ENCODE measurements at places on chromosomes 2 and 18.
A peak's percentile ranks its signal among the peaks of the same experiment; 100 is the strongest.

DNA sequence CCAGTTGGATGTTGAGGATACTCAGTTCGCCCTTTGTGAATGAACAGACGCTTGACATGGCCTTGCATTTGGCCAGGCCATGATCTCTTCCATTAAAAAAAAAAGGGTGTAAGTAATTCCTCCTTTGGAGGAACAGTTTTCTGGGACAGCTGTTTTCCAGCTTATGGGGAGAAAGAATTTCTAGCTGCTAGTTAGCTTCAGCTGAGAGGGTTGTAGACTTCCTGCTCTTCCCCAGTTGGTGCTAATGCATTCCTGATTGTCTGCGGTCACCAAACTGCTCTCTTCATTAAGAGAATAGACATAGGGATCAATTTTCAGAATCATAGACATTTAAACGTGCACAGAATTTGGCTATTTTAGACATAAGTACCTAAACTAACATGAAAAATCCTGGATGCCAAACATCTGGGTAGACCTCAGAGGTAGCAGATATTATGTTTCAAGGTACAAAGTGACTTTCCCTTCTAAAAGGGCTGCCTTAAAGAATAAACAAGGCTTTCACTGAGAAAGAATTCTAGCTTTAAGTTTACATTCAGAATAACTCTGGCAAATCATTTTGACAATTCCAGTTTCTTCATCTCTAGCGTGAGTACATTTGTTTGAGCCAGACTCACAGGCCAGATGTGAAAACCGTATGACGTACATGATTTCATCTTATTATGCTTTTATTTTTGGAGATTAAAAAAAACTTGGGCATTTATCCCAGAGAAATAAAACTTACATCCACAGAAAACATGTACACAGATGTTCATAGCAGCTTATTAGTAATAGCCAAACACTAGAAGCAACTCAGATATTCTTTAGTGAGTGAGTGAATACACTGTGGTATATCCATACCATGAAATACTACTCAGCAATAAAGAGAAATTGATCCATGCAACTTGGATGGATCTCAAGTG, 71.2 kb downstream of the MAIP1 start:
- DNase-seq: no peak

DNA sequence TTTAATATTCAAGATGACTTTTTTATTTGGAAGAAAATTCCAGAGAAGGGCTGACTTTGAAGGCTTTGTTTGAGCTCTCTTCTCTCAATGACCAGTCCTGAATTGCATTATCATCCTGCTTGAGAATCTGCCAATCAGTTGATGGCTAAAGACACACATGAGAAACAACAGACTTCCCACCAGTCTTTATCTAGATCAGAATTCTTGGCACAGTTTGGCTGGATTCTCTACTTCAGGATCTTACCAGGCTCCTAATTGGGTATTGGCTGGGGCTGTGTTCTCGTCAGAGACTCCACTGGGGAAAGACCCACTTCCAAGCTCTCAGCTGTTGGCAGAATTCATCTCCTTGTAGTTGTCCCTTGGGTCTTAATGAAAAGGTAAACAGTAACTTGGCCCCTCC, 86.0 kb downstream of the WDSUB1 start:
- DNase-seq: no peak

GRCh38 chr2:216399621-216400020, 12.7 kb upstream of the SMARCAL1 start:
- DNase-seq: no peak

- no peak for DNase-seq
These were observed 312.7 kb downstream of the HRH4 start for GRCh38 chr18:24773101-24773500.

GRCh38 chr2:131044757-131045150, 48.5 kb downstream of the FAM168B start:
- no peak for DNase-seq

- no peak for DNase-seq
These were observed 122.2 kb upstream of the SMAD7 start for GRCh38 chr18:49072940-49073339.

- DNase-seq: no peak
These were observed 510.3 kb upstream of the LINC00305 start for GRCh38 chr18:64659196-64659595.

DNA sequence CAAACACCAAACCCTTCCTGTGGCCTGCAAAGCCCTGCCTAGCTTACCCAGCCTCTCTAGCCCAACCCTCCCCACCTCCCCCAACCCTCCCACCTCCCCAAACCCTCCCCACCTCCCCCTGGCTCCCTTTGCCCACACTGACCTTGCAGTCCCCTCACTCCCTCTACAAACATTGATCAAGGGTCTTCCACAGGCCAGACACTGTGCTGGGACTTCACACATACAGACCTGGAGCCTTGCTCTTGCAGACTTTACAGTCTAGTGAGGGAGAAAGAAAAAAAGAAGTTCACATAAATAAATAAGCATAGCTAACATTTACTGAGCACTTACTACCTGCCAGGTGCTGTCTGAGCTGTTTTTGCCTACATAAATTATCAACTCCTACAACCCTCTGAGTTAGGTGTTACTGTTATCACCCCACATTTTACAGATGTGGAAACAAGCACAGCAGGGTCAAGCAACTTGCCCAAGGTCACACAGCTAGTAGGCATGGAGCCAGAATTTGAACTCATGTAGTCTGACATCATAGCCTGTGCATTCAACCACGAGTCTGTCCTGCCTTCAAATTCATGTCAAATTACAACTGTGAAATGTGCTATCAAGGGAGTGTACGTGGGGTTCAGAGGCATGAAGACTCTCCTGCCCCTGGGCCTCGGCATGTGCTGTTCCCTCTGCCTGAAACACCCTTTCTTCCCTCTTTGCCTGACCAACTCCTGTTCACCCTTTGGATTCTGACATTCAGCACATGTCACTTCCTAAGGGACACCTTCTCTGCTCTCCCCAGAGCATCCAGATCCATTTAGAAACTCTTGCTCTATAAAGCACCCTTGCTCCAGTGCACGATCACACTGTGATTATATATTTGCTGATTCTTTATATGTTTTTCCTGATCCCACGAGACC, 209.9 kb downstream of the TNS1 start:
- no peak for DNase-seq

DNA sequence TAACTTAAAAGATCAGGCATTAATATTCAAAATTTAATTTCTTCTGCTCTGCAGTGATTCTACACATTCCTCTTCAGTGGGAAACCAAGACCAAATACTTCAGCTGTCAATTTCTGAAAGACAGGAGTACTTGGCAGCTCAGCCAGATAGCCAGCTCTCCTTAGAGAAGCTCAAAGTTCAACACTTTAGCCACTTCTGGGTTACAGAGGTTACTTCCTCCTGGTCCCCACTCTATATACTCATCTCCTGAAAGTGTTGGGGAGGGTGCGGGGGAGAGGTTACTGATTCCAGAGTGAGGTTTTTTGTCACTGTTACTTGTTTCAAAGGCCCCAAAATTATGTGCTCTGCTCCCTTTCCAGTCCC, 4.1 kb downstream of the CYTIP start:
- DNase-seq: no peak

DNA sequence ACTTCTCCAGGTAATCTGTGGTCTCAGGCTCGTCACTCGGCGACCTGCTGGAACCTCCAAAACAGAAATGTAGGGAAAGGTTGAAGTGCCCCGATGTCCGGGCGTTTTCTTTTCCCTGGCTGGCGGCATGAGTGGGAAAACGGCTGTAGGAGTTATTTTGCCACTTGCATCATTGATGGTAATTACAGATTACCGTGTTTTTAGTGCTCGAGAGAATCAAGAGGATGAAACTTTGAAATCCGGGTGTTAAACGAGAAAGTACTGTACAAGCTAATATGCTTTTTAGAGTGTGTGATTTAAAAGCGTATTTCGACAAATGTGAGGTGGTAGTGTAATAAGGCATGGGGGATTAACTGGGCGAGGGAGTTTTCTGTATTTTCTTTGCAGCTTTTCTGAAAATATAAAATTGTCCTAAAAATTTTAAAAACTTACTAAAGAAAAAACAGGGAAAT, 819 bp downstream of the GRHL1 start:
- DNase-seq: no peak

DNA sequence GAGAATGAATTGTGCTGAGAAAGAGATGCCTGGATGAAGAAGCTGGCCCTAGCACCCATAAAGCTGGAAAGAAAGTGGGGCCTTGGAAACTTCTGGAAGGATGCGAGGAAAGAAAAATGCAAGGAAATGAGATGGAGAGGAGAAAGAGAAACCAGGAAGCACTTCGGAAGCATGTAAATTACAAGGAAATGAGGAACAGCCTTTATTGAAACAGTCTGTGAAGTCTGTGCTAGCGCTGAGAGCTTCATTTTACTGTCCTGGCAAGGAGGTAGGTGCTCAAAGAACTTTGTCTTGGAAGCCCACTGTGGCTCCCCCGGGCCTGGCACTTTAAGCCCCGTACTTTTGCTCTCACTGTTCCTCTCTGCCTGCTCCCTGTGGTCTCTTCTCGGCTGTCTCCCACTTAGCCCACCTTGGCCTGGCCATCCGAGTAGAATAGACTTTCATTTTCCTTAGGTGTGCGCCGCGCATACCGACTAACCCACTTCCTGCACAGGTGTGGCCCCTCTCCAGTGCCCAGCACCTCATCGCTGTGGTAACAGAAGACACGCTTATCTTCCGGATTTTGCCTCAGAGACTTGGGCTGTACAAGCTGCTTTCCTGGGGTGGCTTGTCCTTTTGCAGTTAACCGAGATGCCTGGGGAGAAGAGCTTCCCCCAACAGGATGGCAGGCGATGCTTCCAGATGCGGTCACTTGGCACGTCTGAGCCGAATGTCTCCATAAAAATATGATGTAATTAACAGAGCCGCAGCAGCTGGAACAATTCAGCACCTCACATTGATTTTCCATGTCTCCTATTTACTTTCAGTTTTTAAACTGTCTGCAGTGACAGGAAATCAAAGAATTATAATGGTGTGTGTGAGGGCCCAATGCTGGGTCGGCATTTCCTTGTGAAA, 199.6 kb downstream of the HRH4 start:
- DNase-seq: peak; percentile 2

DNA sequence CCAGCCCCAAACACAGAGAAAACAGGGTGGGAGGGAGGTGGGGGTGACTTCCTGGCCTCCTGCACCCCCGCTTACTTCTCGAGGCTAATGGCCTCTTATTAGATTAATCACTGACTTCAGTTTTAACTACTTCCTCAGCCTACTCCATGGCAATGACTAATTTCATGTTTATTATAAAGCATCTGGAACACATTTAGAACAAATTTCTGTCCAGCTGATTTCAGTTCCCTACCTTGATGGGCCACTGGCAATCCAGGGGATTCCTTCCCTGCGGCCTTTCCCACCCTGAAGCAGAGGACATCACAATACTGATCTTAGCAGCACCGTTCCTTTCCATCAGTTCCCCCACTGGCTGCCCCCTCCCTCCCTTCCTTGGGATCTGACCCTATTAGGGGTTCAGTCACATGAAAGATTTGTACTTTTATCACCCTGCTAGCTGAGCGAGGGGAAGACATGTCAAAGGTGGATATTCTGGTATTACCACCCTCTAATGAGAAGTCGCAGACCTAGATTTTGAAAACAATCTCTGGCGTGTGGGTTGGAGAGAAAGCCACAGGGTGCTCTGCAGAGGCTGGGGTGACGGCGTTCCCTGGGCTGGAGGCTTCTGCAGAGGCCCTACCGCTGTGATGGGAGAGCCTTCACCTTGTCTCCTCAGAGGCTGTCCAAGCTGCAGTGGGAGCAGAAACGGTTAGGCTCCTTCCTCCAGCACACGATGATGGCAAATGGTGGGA, 67.6 kb downstream of the KIAA2012 start:
- DNase-seq: no peak

DNA sequence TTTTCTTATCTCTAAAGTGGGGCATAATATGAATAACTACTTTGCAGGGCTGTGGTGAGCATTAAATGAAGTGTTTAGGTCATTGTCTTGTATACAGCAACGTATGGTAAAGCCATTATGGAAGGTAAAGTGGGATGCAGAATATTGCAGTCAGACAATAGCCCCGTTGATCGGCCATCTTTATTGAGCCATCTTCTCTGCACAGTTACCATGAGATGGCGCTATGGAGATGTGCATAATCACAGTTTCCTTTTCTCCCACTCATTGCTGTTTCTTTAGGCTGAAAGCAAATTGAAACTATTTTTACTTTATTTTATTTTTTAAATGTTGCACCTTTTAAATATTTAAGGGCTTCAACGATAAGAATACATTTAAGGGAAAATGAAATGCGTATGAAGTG, 108.9 kb downstream of the THSD7B start:
- no peak for DNase-seq

GRCh38 chr2:20597860-20598183, 53.1 kb downstream of the HS1BP3 start:
- no peak for DNase-seq

- no peak for DNase-seq
These were observed 501.4 kb downstream of the CCDC85A start for GRCh38 chr2:56685205-56685604.

DNA sequence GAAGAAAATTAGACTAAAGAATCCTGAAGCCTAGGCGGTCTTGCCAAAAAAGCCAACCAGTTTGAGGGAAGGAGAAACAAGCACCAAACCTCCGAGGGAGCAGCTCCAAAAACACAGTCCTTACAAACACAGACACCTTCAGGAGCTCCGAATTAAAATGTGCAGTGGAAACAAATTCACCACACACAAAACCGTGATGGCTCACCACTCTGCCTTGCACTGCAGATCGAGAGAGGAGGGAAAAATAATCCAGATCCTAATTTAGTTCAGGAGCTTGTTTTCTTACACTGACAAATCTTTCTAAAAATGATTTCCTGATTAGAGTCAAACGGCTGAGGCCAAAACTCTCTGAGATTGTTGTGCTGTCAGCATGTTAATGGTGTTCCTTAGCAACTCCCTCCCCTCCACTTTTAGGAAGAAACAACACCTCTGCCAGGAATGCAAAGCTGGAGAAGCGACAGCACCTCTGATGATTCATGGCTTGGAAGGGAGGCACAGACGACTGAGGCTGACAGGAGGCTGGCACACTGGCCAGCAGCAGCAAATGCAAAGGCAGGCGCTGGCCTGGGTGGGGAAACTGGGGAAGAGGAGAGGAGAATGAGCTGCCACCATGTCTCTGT, 249.4 kb upstream of the KLHL29 start:
- DNase-seq: no peak

DNA sequence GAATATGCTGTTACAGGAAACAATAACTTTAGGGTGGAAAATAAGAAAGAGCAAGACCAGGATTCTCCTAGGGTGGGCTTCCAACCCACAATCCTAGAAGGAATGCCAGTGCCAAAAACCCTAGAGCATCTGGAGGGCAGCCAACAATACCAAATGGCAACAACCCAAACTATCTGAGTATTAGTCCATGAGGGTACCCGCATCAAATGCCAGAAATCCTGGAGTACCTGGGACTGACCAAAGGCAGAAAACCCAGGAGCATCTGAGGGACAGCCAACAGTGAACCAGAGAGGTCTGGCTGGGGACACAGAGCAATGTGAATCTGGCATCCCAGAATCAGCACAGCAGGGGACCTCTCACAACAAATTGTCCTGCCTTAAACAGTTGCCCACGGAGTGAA, 126.3 kb downstream of the SCG2 start:
- no peak for DNase-seq

- no peak for DNase-seq
These were observed 21.0 kb upstream of the CABLES1 start for GRCh38 chr18:23114171-23114881.

All from stimulated activated CD4-positive, alpha-beta T cell treated with anti-CD3 and anti-CD28 coated beads, Interleukin-2, amount 100 ng/mL, for 4 hours (primary cell).